ENCODE measurements at places on chromosomes 2 and 18.

DNA sequence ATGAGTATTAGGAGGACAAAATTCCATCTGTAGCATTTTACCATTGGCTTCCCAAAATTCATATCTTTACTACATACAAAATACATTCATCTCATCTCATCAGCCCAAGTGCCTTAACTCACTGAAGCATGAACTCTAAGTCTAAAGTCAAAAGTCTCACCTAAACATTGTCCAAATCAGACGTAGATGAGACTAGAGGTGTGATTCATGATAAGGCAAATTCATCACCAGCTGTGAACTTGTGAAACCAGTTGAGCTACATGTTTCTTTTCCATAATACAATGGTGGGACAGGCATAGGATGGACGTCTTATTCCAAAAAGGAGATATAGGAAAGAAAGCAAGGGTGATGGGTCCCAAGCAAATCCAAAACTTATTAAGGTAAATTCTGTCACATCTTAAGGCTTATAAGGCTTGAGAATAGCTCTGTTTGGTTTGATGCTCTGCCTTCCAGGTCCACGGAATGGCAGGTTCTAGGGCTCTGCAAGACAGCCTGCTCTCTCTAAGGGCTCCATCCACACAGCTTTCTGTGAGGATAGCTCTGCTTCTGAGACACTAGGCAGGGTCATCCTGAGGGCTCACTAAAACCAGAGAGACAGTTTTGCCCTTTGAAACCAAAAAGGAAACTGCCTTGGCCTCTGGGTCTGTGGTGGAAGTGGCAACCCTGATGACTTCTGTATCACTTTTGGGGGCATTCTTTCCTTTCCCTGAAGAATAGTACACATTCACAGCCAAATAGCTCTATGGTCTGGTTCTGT is 9.6 kb downstream of the IFIH1 start:
- DNase-seq, result no peak

- DNase-seq, result no peak
Measured at GRCh38 chr2:108412995-108413710, 35.4 kb downstream of the SULT1C4 start.

- no peak for DNase-seq
Measured at GRCh38 chr18:39667905-39668304, 2102.3 kb upstream of the CELF4 start.

GRCh38 chr18:34873986-34874580 is 164.0 kb downstream of the DTNA start:
- DNase-seq, result no peak

DNA sequence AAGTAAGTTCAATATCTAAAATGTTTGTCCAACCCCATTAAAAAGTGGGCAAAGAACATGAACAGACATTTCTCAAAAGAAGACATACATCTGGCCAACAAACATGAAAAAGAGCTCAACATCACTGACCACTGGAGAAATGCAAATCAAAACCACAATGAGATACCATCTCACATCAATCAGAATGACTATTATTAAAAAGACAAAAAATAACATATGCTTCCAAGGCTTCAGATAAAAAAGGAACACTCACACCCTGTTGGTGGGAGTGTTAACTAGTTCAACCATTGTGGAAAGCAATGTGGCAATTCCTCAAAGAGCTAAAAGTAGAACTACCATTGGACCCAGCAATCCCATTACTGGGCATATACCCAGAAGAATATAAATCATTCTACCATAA is 931.1 kb downstream of the LRP1B start:
- no peak for DNase-seq
